Stimulated activated CD4-positive, alpha-beta T cell treated with anti-CD3 and anti-CD28 coated beads, Interleukin-15, amount 100 ng/mL, for 48 hours (primary cell): ENCODE measurements at places on chromosomes 16 and 17.

DNA sequence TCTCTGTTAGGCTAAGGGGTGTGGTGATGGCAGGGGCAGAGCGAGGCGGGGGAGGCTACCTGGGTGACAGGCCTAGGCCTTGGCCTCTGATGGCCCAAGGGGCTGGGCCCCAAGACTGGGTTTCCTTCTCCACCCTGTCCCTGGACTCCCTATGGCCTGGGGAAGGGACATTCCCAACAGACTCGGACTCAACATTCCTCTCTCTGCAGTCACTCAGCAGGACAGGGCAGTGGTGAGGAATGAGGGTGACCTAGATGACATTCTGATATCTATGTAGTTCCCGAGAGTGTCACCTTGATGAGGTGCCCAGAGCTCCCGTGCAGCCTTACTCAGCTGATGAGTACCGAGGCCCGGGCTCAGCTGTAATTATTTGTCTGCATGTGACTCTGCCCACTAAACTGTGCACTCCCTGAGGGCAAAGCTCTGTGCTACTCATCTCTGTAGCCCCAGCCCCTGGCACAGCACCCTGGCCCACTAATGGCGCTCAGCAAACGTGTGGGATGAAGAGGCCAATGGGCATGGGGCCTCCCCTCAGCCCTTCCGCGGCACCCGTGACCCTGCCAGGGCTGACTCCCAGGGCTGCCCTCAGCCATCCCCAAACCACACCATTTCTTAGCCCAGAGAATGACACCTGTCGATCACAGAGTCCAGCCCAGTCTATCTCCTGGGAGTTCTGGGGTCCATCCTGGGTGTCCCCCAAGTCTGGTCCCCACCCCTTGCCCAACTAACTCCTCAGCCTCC is 2.2 kb downstream of the PLCD3 start:
- DNase-seq, result no peak

GRCh38 chr17:3915995-3916696 is at the start of gene P2RX1:
Gene P2RX1, minus strand, starts transcription at chr17:3916465. Its CDS starts 240 bp downstream, at chr17:3916225.
- DNase-seq, result no peak

- no peak for DNase-seq
Measured at GRCh38 chr17:59353106-59353854, 21.8 kb downstream of the YPEL2 start.

DNA sequence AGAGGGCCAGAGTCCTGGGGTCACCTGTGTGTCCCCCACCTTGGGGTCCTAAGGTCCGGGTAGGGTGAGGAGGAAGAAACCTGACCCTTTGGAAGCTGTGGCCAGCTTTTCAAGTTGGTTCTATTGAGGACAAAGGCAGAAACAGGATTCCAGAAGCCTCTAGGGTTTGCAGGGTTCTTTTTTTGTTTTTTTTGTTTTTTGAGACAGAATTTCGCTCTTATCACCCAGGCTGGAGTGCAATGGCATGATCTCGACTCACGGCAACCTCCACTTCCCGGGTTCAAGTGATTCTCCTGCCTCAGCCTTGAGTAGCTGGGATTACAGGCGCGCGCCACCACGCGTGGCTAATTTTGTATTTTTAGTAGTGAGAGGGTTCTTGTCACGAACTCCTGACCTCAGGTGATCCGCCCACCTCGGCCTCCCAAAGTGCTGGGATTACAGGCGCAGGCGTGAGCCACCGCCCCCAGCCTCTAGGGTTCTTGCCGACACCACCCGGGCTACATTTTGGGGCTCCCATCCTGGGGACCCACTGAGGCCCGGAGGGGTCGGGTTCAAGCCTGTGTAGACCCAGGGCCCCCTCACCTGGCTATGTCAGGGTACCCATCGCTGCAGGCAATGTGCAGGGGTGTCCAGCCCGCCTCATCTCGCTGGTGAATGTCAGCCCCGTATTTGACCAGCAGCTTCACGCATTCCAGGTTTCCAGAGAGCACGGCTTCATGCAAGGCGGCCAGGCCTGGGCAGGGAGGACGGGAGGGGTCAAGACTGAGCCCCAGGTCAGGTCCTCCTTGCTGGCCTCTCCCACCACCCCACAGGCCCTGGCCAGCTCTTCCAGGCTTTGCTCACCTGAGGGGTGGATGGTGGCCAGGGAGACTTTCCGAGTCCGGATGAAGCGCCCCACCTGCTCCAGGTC is 674 bp downstream of the PPP1R27 start:
- no peak for DNase-seq

GRCh38 chr16:88705801-88706228 is 393 bp downstream of the RNF166 start:
- no peak for DNase-seq

DNA sequence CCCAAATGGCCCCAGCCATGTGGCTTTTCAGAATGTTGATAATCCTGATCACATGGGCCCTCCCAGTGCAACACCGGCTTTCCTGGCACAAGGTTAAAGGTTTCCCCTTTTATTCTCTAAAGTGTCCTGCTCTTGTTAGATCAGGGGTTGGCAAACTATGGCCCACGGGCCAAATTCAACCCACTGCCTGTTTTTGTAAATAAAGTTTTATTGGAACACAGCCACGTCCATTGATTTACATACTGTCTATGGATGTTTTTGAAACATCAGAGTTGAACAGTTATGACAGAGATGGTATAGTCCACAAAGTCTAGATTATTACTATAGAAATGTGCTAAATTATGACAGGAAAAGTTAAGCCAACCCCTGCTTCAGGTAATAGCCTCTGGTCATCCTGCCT is 157.3 kb downstream of the ZFHX3 start:
- DNase-seq, result no peak

DNA sequence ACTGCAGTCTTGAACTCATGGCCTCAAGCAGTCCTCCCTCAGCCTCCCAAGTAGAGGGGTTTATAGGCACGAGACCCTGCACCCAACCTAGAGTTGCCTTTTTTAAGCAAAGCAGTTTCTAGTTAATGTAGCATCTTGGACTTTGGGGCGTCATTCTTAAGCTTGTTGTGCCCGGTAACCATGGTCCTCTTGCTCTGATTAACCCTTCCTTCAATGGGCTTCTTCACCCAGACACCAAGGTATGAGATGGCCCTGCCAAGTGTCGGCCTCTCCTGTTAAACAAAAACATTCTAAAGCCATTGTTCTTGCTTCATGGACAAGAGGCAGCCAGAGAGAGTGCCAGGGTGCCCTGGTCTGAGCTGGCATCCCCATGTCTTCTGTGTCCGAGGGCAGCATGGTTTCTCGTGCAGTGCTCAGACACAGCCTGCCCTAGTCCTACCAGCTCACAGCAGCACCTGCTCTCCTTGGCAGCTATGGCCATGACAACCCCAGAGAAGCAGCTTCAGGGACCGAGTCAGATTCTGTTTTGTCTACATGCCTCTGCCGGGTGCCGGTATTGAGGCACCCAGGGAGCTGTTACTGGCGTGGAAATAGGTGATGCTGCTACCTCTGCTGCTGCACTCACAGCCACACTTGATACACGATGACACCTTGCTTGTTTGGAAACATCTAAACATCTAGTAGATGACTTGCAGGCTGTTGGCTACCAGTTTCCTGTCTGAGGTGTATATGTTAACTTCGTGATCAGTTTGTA is 3.3 kb downstream of the RPL13 start:
- no peak for DNase-seq

GRCh38 chr17:67980456-67980855 is 15.8 kb downstream of the C17orf58 start:
- no peak for DNase-seq

- no peak for DNase-seq
Measured at GRCh38 chr16:85363881-85364280, 249.2 kb upstream of the GSE1 start.

DNA sequence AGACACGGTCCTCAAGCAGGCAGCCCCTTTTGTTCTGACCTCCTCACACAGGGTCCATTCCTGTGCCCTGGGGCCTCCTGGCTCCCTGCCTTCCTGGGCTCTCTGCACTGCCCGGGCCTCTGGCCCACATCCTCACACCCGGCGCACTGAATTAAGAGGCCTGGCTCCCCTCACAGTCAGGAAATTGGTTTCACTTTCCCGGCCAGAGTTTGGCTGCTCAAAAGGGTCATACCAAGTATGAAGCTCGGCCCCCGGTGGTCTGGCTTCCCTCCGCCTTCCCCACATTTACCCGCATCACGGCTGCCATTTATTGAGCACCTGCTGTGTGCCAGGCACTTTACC is 220.0 kb downstream of the NTN1 start:
- no peak for DNase-seq

GRCh38 chr17:71111934-71112333 is 942.6 kb downstream of the KCNJ2 start:
- no peak for DNase-seq

GRCh38 chr17:61551255-61551742 is 39.7 kb downstream of the NACA2 start:
- DNase-seq, result no peak

GRCh38 chr16:14302399-14303181 is 231.5 kb downstream of the MRTFB start:
- DNase-seq, result no peak
